ENCODE measurements at places on chromosomes 7 and 10. TPM values are rescaled to one million over a fixed set of nuclear protein-coding genes. Genes with fewer than 3 reads are reported as not detected.
A peak's percentile ranks its signal among the peaks of the same experiment; 100 is the strongest.

- no peak for DNase-seq
These were observed at the start of gene PRLHR for GRCh38 chr10:118595598-118596425. PRLHR (minus strand) TSS chr10:118595648; CDS start chr10:118595244, 404 bp downstream.

GRCh38 chr10:89129911-89130310 lies 77.2 kb downstream of the CH25H start:
- DNase-seq: no peak

The PRKCQ gene
- total RNA-seq: not detected

DNA sequence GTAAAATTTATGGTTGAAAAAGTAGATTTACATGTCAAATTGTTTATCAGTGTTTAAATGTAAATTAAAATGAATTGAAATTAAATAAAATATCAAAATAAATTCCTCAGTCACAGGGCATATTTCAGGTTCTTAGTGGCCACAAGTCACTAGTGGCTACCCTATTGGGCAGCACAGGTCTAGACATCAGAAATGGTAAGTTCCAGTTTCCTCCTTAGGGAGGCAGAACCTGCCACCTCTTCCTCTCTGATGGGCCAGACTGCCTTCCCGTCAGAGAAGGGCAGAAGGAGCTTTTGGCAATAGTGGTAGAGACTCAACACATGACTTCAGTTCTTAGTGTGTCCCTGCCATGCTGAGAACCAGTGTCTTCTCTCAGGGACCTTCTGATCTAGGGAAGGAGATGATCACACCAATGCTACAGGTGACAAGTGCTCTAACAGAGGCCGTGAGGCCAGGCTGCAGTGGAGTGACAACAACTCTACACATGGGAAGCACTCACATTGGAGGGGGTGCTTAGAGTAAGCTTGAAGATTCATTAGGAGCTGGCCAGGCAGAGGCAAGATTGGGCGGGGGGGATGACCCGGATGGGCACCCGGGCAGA lies 14.4 kb upstream of the PCBD1 start:
- DNase-seq: no peak

DNA sequence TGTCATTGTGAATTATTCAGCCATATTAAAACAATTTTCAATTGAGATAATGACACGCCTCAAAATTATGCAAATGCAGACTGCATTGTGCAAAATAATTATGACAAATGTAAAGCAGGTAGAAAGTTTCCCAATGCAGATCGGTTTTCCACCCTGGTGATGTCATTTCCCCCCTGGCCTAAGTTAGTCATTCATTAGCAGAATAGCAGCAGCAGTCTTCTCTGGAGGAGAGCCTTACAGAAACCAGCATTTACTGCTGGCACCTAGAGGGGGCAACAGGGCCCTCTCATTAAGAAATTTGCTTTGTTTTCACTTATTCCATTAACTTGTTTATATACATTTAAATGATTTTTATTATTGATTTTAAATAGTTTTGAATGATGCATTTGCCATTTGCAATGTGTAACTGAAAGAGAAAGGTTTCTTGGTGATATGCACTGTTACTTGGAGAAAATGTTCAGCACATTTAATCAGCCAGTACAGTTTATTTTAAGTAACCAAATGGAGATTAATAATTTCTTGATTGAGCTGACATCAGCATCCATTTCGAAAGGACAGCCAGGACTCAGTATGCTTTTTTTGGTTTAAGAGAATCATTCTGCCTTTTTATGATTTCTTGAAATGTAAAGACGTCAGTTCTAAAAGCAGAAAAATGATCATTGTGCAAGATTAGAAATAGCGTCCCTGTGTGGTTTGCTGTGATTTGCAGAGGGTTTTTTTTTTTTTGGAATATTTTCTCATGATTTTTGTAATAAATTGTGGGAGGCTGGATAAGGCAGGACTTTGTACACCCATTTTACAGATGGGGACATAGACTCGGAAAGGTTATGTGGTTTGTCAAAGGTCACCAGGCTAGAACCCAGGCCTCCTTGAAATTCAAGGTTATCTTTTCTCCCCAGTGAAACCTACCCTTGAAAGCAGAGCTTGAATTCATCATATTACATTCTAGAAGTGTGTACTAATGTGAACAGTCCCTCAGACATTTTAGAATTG lies 3.5 kb downstream of the ARID5B start:
- DNase-seq: peak; percentile 45

- DNase-seq: no peak
These were observed 13.0 kb upstream of the BAMBI start for GRCh38 chr10:28664369-28664740.

DNA sequence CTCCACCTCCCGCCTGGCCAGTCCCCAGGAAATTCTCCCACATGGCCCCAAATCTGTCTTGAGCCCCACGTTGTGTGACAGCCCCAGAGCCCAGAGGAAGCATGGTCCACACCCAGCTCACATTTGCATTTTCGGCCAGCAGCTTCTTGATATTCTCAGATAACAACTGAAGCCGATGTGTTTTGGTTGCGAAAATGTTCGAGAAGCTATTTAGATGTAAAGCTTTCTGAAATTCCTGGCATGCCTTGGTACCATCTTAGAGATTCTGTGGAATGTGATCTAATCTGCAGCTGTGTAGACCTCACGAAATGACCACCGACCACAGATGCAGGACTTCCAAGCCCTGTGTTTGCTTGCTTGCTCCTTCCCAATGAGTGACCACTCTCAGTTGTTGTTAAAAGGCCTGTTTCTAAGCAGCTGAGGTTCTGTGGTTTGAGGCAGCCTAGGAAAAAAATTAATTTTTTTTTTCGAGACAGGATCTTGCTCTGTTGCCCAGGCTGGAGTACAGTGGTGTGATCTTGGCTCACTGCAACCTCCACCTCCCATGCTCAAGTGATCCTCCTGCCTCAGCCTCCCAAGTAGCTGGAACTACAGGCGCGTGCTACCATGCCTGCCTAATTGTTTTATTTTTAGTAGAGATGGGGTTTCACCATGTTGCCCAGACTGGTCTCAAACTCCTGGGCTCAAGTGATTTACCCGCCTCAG lies 8.8 kb downstream of the SLC4A2 start:
- DNase-seq: no peak

The GPR85 gene
- total RNA-seq: 7.1 TPM

Data from SJSA1 (cell line).